ENCODE measurements at places on chromosomes 2 and 18.

- DNase-seq = no peak
Observed at GRCh38 chr2:689877-690510, 12.8 kb upstream of the TMEM18 start.

GRCh38 chr2:187982668-187983067 lies 309.0 kb upstream of the GULP1 start:
- DNase-seq = no peak

- no peak for DNase-seq
Observed at GRCh38 chr2:134555411-134555810, 163.4 kb downstream of the TMEM163 start.

DNA sequence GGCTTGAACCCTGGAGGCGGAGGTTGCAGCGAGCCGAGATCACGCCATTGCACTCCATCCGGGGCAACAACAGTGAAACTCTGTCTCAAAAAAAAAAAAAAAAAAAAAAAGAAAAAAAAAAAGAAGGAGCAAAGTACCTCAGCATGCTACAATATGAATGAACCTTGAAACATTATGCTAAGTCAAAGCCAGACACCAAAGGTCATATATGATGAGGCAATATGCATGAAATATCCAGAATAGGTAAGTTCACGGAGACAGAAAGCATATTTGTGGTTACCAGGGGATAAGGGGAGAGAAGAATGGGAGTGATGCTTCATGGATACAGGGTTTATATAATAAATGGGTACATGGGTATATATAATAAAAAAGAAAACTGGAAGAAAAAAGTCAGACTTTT lies 93.3 kb downstream of the PRELID3A start:
- DNase-seq = no peak

GRCh38 chr2:220147161-220148038 lies 520.0 kb downstream of the SLC4A3 start:
- DNase-seq = no peak
